Epithelial cell of proximal tubule (primary cell): ENCODE measurements at places on chromosomes 4 and X. TPM values are rescaled to one million over a fixed set of nuclear protein-coding genes. Genes with fewer than 3 reads are reported as not detected.

The SPANXB1 gene
- 0.65 TPM in 1 of 2 replicates, not detected in the other for total RNA-seq

The GPR173 gene
- 1.5 and 2.2 TPM in 2 replicates for total RNA-seq

The AKAP4 gene
- total RNA-seq, result not detected in 2 replicates

The IL13RA2 gene
- 0.22 and 2.3 TPM in 2 replicates for total RNA-seq

The MYOZ2 gene
- total RNA-seq, result 0.40 TPM in 1 of 2 replicates, not detected in the other

The COL25A1 gene
- total RNA-seq, result 0.46 and 0.65 TPM in 2 replicates

The PPP1R2C gene
- total RNA-seq, result not detected in 2 replicates

The RPA4 gene
- 0.65 TPM in 1 of 2 replicates, not detected in the other for total RNA-seq

- no peak for DNase-seq
Observed at GRCh38 chrX:8179656-8180055, 8.6 kb upstream of the VCX2 start.

- DNase-seq, result no peak
Observed at GRCh38 chrX:75781611-75782010, 3.4 kb downstream of the MAGEE2 start.

DNA sequence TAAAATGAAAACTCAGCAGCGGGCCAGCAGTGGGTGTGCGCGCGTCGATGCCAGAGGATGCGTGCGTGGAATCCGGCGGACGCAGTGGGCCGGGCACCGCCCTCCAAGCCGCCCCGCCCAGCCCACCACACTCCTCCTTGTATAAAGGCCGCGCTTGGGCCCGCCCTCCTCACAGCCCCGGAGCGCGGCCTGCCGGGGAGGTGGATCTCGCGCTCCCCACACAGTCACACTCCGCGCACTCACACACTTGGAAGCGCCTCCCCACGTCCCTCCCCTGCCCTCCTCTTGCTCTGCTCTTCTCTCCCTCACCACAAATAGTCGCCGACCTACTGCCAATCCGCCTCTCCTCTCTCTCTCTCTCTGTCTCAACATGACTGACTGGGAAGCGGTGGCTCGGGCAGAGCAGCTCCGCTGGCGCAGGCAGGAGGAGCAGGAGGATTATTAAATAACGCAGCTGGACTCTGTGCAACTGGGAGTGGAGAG, at the start of gene CCSER1:
Gene CCSER1 (plus strand): TSS at position 172 of the 483 bp plus-strand sequence.
- DNase-seq, result no peak

DNA sequence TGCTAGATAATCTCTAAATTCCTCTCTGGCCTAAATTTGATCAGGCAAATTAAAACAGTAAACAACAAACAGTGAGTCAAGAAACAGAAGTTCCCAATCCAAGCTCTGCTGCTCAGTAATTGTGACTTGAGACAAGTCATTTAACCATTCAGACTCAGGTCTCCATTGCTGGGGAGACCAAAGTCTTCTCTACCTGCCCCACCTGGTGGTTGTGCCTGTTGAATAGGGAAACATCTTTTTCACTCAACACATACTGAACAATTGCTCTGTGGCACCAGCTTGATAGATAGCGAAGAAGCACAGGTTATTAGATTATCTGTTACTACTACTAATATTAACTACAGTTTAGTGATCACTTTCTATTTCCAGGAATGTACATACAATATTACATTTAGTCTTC, 112.1 kb upstream of the EOLA2 start:
- DNase-seq, result no peak

- no peak for DNase-seq
Observed at GRCh38 chr4:105387466-105387865, 86.4 kb downstream of the PPA2 start.

- no peak for DNase-seq
Observed at GRCh38 chr4:8235224-8235623, 34.3 kb upstream of the HTRA3 start.

DNA sequence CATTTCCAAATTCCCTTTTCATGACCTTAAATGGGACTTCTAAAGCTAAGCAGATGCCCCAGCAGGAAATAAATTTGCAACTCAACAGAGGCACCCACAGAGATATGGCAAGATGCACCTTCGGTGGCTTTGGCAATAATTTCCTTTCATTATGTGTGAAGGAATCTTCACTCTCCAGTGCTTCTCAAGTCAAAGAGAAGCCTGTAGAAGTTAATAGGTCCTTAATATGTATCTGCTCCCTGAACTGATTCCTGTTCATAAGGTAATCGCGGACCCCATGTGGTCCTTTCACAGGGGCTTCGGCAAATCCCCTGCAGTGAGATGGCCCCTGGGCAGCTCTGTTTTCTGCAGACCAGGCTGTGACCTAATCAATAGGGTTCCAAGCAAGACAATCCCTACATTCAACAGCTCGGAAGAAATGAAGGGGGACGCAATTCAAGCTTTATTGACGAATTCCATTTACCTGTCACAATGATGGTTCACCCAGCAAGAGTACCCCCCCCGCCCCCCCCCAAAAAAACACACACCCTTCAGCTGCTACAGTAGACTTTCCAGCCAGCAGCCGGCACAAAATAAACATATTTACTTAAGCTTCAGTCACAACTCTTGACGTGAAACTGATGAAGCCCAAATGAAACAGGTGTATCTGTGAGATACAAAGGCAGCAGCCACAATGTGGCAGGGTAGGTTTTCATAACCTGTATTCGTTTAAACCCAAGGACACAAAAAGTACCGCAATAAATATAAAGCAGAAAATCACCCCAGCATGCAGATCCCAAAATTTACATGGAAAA, 35.3 kb downstream of the FAT1 start:
- no peak for DNase-seq

GRCh38 chr4:56414135-56414670, 21.2 kb downstream of the PPAT start:
- DNase-seq, result no peak

- no peak for DNase-seq
Observed at GRCh38 chrX:17052210-17052609, 105.8 kb downstream of the REPS2 start.

DNA sequence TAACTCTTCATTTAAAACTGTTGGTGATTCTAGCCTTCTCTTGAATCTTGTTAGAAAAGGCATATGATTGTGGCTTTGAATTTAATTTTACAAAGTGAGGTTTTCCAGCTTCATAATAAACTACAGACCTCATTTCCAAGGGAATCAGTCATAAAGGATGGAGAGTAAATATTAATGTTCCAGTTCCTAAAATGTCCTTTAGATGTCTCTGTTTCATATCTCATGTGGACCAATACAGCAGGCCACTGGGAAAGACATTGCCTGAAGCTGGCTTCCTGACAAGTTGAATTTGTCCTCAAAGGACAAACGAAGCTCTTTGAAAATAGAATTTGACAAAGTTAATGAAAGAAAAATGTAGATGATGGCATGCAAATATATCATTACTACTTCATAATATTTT, 125.4 kb downstream of the ZNF330 start:
- DNase-seq, result no peak

- no peak for DNase-seq
Observed at GRCh38 chrX:2561456-2561855, 60.7 kb upstream of the DHRSX start.

DNA sequence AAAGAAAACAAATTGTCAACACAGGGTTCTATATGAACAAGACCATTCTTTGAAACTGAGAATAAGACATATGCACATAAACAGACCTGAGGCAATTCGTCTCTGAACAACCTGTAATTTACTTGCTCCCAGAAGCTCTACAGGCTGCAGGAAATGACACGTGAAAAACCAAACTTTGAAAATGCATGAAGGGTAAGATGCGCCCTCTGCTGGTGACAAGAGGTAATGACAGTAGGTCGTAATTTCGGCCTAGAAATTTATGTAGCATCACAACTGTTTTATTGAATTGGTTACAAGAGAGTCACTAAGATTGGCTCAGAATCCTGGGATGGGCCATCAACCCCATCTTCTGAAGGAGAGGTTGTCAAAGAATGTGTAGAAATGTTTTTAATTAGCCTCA, 276.5 kb downstream of the PPP4R3C start:
- DNase-seq, result peak; percentile 1

DNA sequence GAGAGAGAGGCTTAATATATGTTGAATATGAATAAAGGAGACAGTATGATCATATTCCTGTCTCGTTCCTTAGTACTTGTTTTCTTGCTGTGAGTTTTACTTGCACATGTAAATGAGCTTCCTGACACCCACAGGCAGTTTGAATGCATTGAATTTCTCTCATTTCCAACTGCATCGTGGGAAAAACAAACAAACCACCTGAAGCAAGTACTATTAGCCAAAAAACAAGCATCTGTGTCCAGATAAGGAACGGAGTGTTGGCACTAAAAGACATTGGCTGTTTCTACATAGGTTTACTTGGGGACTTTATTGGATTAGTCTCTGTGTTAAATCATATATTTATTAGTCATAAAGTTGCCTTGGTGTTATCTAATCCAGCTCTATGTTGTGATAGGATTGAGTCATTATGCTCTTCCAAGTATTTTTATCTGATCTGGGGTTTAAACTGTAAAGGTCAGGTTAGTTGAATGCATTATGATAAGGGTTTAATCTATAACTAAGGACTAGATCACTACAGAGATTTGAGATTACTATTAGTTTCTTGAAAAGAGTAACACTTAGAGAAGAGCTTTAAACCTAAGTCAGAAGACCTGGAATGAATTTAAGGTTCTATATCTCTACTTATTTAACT, 339.0 kb upstream of the SPANXN4 start:
- no peak for DNase-seq

- no peak for DNase-seq
Observed at GRCh38 chr4:23388699-23389395, 501.0 kb downstream of the PPARGC1A start.

GRCh38 chr4:159224408-159224807, 121.5 kb downstream of the RAPGEF2 start:
- DNase-seq, result no peak

- DNase-seq, result no peak
Observed at GRCh38 chr4:144356941-144357381, 216.4 kb upstream of the GYPA start.

DNA sequence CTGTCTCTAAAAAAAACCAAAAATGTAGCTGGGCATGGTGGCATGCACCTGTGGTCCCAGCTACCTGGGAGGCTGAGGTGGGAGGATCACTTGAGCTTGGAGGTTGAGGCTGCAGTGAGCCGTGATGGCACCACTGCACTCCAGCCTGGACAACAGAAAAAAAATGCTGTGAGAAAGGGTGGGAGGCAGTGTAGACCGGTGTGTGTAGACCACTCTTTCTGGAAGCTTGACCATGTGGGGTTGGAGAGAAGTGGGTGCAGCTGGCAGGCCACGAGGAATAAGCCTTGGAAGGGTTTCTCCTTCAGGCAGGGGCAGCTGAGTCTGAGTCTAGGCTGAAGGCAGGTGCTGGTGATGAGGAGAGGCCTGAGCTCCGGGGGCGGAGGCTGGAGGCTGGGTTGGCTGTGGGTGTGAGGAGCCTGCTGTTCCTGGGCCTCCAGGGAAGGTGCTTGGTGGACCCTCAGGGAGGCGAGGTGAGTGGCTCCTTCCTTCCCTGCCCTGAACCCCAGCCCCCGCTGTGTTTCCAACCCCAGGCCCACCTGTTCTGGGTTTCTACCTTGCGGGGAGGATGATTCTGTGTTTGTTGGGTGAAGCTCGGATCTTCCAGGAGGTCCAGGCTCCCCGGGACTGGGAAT, 9.3 kb upstream of the TBC1D14 start:
- DNase-seq, result no peak

DNA sequence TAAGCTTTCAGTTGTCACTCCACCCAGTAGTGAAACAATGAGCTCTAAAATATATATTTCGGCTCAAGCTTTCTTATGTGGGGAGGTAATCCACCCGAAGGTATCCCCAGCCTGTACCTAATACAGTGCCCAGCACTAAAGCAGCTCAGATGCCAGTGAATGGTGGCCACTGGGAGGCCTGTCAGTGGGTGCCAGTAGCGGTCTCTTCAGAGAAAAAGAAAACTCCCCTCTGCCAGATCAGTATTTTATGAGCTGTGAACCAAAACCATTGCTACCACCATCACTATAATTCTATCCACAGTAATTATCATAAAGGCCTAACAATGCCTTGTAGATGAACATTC, 835 bp upstream of the NFKB1 start:
- DNase-seq, result no peak

GRCh38 chr4:51906167-51906958, 63.4 kb downstream of the DCUN1D4 start:
- no peak for DNase-seq

DNA sequence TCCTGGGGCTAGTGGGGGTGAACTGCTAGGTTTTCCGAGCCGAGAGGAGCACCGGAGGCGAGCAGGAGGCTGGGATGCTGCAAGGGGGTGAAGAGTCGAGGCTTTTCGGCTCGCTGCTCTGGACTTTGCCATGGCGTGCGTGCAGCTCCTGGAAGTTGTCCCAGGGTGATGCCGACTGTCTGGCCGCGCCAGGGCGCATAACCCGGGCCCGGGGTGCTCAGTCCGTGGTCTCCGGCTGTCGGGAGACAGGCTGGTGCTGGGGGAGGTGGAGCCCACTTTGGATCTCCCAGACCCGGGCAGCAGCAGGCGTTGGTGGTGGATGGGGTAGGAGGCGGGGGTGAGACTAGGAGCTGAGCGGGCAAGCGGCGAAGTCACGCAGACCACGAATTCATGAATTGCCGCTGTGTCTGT, 793 bp downstream of the GRIA3 start:
- DNase-seq, result no peak

- no peak for DNase-seq
Observed at GRCh38 chr4:123659262-123659661, 262.7 kb downstream of the SPRY1 start.

GRCh38 chrX:130543603-130544325, 142.0 kb downstream of the RBMX2 start:
- no peak for DNase-seq

DNA sequence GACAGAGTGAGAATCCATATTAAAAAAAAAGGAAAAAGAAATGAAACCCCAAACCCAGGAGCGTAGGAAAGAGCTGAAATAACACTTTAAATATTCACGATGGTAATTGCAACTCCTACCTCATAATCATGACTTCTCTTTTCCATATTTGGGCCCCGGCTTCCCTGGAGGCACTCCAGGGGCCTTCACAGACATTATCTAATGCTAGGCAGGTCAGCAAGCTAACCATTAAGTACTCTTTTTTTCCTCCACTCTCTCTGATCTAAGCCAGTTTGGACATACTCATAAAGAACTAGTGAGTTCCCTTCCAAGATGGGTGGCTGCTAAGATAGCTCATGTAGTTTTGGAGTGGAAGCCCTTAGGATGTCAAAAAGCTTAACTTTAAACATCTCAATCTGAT, 83.2 kb downstream of the SH3KBP1 start:
- no peak for DNase-seq

DNA sequence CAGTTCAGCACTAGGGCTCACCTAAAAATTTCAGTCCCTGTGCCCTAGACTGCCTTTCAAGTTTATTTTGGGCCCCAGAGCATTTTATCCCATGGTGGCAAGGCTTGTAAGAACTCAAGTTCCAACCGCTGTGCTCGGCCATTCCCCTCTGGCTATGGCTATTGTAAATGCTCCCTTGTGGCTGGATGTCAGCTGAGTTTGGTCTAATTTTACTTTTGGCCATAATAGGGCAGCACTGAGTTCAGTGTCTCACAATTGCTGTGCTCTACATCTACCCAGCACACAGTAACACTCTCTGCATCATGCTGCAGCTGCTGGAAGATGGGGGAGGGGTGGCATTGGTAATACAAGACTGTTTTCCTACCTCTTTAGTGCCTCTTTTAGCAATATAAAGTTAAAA, 210.8 kb upstream of the IRS4 start:
- DNase-seq, result no peak
